DMS 273 treated with DMSO at 0.1 percent for 48 hours (cell line): ENCODE measurements at places on chromosomes 12 and 14.

GRCh38 chr12:123054371-123054770, 73.9 kb downstream of the ARL6IP4 start:
- no peak for DNase-seq

DNA sequence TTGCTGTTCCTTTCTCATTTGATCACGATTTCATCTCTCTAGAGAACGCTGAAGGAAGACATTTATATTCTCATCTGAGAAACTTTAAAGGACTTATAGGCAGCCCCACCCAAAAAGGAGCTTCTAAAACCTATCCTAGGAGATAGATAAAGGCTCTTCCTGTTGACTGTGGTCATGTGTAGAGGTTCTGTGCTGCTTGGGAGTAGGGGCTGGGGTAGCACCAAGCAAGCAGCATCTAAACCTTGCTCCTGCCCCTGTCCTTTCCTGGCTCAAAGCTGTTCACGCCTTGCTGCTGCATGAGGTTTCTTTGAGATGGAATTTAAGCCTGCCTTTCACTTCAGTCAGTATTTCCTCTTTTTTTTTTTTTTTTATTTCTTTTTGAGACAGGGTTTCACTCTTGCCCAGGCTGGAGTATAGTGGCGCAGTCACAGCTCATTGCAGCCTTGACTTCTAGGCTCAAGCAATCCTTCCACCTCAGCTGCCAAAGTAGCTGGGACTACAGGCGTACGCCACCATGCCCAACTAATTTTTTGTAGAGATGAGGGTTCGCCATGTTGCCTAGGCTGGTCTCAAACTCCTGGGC, 41.4 kb downstream of the RAB35 start:
- no peak for DNase-seq

DNA sequence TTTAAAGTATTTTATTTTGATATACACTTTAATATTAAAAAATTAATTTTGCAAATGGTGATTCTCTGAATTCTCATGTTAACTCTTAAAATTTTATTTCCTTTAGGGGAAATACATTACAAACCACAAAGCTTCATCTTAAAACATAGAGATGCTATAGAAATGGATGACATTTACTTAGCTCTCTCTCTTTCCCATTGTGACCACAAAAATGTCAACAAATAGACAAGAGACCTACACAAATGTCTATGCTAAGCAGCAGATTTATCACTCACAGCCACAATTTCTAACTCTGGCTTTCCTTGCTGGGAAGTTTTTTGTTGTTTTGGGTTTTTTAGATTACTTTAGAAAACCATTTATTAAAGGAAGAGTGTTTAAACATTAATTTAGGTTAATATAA, 19.9 kb upstream of the PHC1 start:
- no peak for DNase-seq

DNA sequence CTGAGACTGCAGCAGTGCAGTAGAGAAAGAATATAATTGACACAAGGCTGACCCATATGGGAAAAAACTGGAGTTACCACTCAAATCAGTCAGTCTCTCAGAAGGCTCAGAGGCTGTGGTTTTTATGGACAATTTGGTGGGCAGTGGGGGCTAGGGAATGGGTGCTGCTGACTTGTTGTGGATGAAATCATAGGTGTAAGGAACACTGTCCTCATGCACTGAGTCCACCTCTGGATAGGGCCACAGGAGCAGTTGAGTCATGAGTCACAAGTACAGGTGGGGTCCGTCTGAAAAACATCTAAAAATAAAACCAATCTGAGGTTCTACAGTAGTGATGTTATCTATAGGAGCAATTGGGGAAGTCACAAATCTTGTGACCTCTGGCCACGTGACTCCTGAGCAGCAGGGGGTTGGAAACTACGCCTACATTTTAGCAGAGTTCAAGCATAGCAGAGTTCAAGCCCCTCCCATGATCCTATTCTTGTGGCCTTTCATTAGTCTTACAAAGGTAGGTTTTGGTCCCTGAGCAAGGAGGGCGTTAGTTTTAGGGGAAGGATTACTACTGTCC, 18.1 kb upstream of the SGPP1 start:
- no peak for DNase-seq

GRCh38 chr14:81066672-81067071, 111.3 kb downstream of the TSHR start:
- no peak for DNase-seq

DNA sequence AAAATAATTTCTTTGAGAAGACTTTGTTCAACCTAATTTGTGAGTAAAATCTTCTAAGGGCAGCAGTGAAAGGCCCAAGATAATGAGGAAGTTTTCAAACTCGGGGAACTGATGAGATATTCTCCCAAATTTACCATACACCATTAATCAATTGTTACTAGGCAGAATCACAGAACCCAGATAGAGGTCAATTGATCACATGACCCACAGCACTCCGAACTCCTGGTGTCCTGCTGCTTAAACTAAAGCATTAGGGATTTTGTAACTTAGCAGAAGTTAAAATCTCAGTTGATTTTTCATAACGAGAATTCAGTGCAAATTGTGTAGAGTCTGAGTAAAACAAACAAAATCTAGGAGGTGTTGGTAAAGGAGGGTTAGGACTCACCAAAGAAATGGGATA, 207.8 kb downstream of the C12orf42 start:
- no peak for DNase-seq

GRCh38 chr12:123931686-123932321, 40.8 kb downstream of the CCDC92 start:
- no peak for DNase-seq

- no peak for DNase-seq
These were observed 275.0 kb downstream of the ALG10 start for GRCh38 chr12:34297126-34297789.

DNA sequence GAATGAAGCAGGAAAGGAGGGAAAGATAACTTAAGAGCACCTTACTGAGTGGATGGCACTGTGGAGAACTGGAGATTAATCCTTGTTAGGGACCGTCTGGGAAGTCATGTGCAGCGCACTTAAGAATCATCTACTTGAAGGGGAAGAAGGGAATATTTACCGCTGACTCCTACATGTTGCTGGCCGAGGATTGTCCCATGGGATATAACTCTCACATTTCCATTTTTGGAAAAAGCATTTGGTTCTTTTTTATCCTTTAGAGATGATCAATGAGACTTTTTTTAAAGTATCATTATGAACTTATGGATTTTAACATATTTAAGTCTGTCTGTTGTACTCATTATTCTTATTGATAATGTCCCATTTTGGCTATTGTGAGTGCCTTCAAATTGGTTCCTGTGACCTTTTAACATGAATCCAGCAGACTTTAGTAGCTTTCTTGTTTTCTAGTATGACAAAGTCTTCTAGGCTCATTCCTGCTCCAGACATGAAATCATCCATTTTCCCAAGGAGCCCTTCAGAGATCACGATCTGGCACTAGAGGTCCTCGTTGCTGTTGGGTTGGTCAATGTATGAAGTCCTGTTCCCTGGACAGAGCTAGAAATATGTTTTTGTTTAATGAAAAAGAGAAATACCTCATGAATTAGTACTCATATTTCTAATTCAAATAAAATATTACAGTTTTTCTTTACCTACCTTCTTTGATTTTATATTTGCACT, 20.2 kb upstream of the FAM234B start:
- no peak for DNase-seq

DNA sequence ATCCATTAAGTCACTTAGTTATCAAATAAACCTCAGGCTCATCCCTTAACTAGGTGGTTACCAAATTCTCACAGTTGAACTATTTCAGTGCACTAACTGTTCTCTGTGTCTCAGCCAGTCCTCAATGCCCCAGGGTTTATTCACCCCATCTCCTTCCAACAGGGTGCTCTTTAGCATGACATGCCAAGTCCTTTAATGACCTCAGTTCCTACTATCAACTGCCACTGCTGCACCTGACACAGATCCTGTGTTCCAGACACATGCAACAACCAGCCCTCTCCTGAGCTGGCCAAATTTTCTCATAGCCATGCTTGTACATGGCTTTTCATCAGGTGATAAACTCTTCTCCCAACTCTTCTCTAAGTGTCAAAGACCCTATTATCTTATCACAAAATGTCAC, 80.0 kb downstream of the ATXN2 start:
- no peak for DNase-seq

DNA sequence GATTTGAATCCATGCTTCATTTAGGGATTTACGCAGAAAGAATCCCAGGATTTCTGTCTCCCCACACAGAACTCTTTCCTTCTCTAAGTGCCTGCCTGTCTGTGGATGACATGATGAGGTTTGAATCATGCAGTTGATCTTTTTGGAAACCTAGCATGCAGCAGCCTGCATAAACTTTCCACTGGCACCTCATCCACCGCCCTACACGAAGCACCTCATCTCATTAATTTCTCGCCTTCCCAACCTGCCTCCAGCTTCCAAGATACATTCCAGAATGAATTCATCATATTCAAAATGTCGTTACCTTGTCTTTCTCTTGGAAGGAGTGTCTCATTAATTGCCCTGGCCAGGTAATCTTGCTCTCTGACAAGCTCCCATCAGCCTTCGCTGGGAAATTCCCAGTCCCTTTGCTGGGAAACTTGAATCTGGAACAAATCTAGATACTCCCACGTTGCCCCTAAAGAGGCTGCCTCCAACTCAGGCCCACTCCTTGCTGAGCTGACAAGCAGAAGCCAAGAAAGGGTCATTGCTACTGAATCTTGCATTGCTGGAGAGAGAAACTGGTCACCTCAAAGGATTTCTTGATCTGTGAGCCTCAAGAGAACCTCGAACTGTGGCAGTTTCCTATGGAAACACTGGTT, 48.2 kb downstream of the SERPINA3 start:
- DNase-seq = no peak

DNA sequence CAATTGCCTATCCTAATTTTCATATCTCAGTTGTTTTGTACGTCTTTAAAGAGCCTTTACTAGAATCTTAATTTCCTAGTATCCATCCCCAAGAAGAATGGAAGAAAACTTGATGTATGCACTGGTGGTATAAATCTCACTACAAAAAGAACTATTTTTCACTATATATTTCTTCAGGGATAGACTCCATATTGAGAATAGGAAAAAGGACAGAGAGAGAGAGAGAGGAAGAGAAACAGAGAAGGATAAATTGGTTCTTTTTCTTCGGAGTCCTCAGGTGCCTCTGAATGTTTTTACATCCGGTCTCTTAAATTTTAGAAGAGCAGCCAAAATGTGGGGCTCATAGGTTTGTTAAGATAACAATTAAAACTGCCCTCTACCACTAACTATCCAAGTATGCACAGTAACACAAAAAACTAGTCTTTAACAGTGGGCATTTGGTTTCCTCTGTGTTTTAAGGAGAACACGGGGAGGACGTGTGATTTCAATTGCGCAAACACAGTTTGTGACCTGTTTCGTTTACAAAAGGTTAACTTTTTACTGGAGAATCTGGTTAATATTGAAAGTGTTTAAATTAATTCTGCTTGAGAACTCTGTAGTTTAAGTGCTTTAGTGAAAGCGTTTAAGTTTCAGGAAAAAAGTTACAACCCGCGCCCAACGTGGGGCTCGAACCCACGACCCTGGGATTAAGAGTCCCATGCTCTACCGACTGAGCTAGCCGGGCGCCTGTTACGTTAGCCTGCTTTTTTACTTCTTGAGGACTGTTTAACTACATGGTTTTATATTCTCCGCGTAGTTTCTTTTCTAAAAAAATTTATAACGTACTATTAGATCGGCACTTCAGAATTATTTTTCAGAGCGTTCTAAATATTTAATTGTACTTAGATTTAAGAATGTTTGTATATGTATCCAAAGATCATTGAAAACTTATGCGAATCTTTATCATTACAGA, 5.1 kb upstream of the PSMA3 start:
- DNase-seq = peak; percentile 39

DNA sequence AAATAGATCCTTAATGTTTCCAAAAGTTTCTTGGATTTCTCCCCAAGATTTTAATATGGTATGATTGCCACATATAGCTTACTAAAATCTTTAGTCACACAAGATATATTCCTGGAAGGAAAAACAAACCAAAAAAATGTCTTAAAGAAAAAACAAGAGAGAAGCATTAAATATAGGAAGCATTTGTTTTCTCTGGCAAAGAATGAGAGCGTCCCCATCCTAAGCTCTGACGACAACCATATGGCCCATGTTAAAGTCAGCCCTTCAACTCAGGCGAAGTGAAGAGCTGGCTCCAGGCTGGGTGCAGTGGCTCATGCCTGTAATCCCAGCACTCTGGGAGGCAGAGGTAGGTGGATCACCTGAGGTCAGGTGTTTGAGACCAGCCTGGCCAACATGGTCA, 35.6 kb downstream of the GCH1 start:
- no peak for DNase-seq

- DNase-seq = no peak
These were observed 23.3 kb downstream of the STXBP6 start for GRCh38 chr14:25026476-25027137.

- no peak for DNase-seq
These were observed 28.5 kb downstream of the RERG start for GRCh38 chr12:15192720-15193119.

- no peak for DNase-seq
These were observed 12.2 kb upstream of the FOXG1 start for GRCh38 chr14:28754209-28754985.

DNA sequence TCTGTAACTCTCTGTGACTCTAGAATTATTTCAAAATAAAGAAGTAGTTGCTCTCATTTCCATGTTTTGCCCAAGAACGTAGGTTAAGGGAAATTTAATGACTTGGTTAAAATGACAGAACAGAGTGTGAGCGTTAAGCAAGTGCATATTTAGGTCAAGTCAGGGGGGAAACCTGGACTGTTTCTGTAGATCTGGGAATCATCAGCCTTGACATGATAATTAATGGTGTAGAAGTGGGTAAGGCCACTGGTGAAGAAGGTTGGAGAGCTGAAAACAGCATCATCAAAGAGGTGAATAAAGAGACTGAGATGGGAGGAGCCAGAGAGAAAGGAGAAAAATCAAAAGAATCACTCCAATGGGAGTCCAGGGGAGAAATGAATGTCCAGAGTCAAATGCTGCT, 49.4 kb upstream of the STK38L start:
- no peak for DNase-seq

DNA sequence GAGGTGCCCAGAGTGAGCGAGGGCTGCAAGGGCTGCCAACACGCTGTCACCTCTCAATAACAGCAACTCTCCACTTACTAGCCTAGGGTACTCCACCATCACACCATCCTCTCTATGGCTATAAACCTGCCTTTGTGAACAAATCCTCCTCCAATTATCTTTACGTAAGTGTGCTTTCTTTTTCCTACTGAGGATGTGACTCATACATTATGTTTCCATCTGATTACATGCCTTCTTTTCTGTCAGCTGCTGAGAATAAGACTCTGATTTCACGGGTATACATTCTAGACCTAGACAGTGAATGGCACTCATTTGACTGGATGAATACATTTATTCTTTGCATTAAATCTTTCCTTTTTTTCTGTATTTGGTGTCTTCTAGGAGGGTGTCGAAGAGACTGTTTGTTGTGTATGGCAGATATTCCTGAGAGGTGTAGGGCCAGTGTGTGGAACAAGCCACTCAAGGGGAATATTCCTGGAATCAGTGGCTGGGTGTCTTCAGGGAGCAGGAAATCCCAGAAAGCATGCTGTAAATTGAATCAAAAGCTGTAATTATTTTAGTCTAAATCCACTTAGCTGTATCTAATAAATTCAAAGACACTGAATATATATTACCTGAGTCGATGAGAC, 327.3 kb upstream of the TMTC1 start:
- DNase-seq = no peak

- no peak for DNase-seq
These were observed 22.4 kb downstream of the ATF7 start for GRCh38 chr12:53603804-53604203.
